ENCODE measurements at places on chromosomes 11 and 22.
A peak's percentile ranks its signal among the peaks of the same experiment; 100 is the strongest.

- H3K4me1 ChIP-seq = no peaks in the 10 kb centered on the region
- no peaks in the 10 kb centered on the region for H3K36me3 ChIP-seq
- peak overlapping the region; percentile 11 for H3K27ac ChIP-seq
- ATAC-seq = no peak
- no peak overlapping the region for H3K4me3 ChIP-seq
These were observed 74.9 kb downstream of the DYNC2H1 start for GRCh38 chr11:103183981-103184611.

- no peak overlapping the region for H3K27ac ChIP-seq
- H3K4me1 ChIP-seq = peaks cover 4% of the 10 kb centered on the region
- H3K36me3 ChIP-seq = no peaks in the 10 kb centered on the region
- no peak for ATAC-seq
These were observed 61.6 kb downstream of the SIK2 start for GRCh38 chr11:111663820-111664219.

GRCh38 chr11:93542811-93543229 is 371 bp downstream of the SMCO4 start:
- H3K27ac ChIP-seq = peak overlapping the region; percentile 90
- H3K4me3 ChIP-seq = peak overlapping the region; percentile 98
- H3K36me3 ChIP-seq = no peaks in the 10 kb centered on the region
- H3K4me1 ChIP-seq = peaks cover 22% of the 10 kb centered on the region

GRCh38 chr22:48592488-48592887 is 1235.2 kb downstream of the BRD1 start:
- H3K36me3 ChIP-seq = no peaks in the 10 kb centered on the region
- H3K4me3 ChIP-seq = no peak overlapping the region
- no peak for ATAC-seq

GRCh38 chr22:23827351-23827995 is 11.3 kb downstream of the DERL3 start:
- H3K27ac ChIP-seq = no peak overlapping the region
- no peak overlapping the region for H3K4me3 ChIP-seq
- no peaks in the 10 kb centered on the region for H3K4me1 ChIP-seq
- no peak for ATAC-seq
- no peaks in the 10 kb centered on the region for H3K27me3 ChIP-seq

DNA sequence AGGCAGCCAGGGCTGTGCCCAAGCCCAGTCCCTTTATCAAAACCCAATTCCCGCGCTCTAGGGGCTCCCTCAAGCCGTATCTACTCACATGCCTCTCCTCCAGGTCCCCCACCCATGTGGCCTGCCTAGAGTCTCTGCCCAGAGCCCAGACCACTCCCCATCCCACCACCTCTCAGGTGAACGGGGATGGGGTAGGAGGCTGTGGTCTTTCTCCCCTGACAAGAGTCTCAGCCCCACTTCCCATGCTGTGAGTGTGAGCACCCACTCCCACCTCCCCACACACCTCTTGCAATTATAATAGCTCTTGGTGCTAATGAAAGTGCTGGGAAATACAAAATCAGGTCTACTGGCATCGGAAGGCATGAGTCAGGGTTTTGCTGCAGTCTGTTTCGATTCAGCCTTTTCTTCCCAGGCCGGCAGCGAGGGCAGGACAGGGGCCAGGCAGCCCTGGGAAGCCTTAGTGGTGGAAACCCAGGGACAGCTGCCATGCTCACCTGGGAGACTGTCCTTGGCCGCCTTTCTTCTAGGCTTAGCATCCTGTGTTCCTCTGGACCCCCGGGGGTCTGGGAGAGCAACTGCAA is 16.7 kb upstream of the TMPRSS4 start:
- H3K4me1 ChIP-seq = no peaks in the 10 kb centered on the region
- peaks cover 12% of the 10 kb centered on the region for H3K27me3 ChIP-seq
- ATAC-seq = no peak
- no peak overlapping the region for H3K4me3 ChIP-seq
- no peaks in the 10 kb centered on the region for H3K36me3 ChIP-seq
- H3K27ac ChIP-seq = no peak overlapping the region

- no peaks in the 10 kb centered on the region for H3K4me1 ChIP-seq
- no peak for ATAC-seq
- H3K27ac ChIP-seq = peak overlapping the region; percentile 71
- H3K36me3 ChIP-seq = peaks cover 10% of the 10 kb centered on the region
These were observed 75.4 kb downstream of the SWAP70 start for GRCh38 chr11:9739123-9739900.

- ATAC-seq = no peak
- no peaks in the 10 kb centered on the region for H3K27me3 ChIP-seq
- peak overlapping the region; percentile 71 for H3K4me3 ChIP-seq
- H3K27ac ChIP-seq = peak overlapping the region; percentile 61
These were observed 1.4 kb downstream of the MICAL2 start for GRCh38 chr11:12111549-12112520.

DNA sequence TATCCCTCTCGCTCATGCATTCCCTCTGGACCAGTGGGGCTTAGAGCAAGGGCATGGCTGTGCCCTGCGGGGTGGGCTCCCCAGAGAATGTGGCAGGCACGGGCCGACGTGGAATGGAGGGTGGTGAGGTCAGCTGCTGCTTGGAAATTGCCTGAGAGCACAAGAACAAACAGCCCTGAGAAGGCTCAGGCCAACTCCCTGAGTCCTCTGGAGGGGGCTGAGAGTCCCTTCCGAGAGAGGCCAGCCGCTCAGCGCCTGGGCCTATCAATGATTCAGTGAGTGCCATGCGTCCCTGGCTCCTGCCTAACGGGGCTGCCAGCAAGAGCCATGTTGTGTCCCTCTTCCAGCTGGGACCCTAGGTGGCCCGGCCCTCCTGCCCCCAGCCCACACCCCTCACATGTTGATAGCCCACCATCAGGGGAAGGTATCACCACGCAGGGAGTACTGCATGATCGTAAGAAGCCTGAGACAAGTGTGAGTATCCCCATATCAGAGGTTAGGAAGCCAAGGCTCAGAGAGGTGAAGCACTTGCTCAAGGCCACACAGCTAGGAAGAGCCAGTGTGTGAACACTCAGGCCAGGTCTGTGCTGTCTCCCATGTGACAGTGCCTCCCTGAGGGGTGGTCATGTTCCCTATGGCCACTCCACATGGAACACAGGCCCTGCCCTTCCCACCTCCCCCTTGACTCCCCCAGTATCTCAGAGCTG is 55.8 kb downstream of the NECTIN1 start:
- H3K36me3 ChIP-seq = no peaks in the 10 kb centered on the region
- H3K4me3 ChIP-seq = no peak overlapping the region
- no peaks in the 10 kb centered on the region for H3K4me1 ChIP-seq
- peak; percentile 36 for ATAC-seq
- H3K27ac ChIP-seq = peak overlapping the region; percentile 23

GRCh38 chr11:134139303-134139872 is 70.5 kb downstream of the JAM3 start:
- H3K27me3 ChIP-seq = no peaks in the 10 kb centered on the region
- ATAC-seq = peak; percentile 9
- H3K36me3 ChIP-seq = peaks cover 10% of the 10 kb centered on the region

- no peaks in the 10 kb centered on the region for H3K36me3 ChIP-seq
- H3K27ac ChIP-seq = peak overlapping the region; percentile 56
- peaks cover 29% of the 10 kb centered on the region for H3K27me3 ChIP-seq
These were observed 36.1 kb upstream of the OR8B8 start for GRCh38 chr11:124481365-124482323.

DNA sequence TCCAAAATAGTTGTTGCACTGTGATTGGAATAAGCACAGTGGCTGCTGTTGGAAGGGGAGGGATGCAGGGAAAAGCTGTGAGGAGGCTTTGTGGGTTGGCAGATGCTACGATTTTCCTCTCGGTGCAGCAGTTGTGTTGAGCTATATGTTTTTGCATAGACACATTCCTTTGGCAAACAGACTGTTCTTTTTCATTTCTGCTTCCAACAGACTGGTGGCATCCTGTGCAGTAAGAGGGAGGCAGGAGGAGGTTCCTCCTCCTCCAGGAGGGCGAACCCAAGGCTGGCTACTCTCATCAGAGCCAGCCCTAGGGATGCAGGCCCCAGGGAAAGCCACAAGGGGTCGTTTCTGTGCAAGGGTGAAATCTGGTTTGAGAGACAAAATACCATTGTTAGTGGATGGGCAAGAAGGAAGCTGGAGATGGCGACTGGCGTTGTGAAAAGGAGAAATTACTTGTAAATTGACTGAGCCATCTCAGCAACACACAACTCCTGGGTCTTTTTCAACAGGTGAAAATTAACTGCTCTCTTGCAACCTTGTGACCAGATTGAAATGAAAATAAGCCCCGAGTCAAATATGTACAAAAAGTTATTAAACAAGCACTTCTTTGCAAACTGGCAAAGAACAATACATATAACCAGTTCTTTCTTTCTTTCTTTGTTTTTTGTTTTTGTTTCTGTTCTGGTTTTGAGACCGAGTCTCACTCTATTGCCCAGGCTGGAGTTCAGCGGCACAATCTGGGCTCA is 26.5 kb upstream of the UBASH3B start:
- H3K27ac ChIP-seq = no peak overlapping the region
- H3K4me3 ChIP-seq = no peak overlapping the region
- no peaks in the 10 kb centered on the region for H3K36me3 ChIP-seq
- peak; percentile 71 for ATAC-seq
- H3K4me1 ChIP-seq = peaks cover 4% of the 10 kb centered on the region

Data from activated T-helper 17 cell treated with anti-CD3 and anti-CD28 coated beads, Interleukin-2, amount 50 U/mL, for 72 hours (primary cell).